Substantia nigra (tissue), 51 donors: ENCODE measurements at places on chromosomes 16 and 17.

GRCh38 chr16:30459456-30459855 lies 13.1 kb upstream of the ITGAL start:
- DNase-seq, result no peak

- no peak for DNase-seq
Measured at GRCh38 chr16:3641801-3642396, 12.6 kb upstream of the DNASE1 start.

GRCh38 chr17:39769974-39770587 lies 32.3 kb downstream of the GRB7 start:
- DNase-seq, result no peak

DNA sequence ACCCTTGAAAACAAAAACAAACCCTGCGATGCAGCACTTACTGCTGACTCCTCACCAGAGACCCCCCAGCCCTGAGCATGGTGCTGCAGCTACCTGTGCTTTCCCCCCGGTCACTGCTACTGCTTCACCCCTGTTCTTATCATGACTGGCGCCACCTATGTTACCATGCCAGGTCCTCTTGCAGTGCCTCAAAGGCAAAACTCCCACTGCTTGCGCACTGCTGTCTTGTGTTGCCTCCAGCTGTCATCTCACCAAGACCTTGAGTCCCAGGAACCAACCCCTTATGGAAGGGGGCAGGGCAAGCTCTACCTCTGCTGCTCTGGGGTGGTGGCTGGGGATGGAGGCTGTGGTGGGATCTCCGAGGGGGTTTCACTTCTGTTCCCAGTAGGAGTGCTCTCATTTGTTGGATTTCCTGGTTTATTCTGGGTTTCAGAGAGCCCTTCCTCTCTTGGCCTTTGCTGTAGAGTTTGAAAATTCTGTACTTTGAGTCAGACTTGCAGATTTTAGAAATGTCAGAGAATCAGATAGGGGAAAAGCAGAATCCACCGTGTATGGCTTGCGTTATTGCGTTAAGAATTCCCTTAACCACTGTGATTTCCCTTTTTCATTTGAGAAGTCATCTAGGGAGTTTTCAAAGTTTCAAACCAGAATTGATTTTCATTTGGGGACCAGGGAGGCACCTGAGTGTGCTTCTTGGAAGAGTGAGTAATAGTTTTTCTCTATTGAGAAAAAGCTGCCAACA lies 96.6 kb downstream of the SPECC1 start:
- DNase-seq, result no peak

DNA sequence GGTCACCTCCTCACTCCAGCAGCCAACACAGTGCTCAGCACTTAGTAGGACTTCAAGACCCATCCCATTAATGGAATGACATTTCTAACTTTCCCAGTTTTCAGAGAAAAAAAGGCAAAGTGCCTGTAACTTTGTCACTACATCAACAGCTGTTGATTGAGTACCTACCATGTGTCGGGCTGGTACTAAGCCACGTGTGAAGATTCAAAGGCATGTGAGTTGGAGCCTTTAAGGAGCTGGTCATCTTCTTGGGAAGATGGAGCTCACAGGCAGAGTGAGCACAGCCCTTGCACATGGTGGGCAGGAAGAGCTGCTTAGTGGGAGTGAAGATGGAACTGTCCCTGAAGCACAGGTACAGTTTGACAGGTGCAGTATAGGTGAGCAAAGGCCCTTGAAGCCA lies 88.6 kb downstream of the GNAO1 start:
- no peak for DNase-seq

GRCh38 chr17:17661134-17661533 lies 20.1 kb upstream of the RAI1 start:
- DNase-seq, result no peak
